ENCODE measurements at places on chromosomes 7 and 10.

- no peak for DNase-seq
Observed at GRCh38 chr7:6533893-6534495, 17.3 kb downstream of the GRID2IP start.

GRCh38 chr10:3571310-3571825 is 213.6 kb downstream of the KLF6 start:
- no peak for DNase-seq

- DNase-seq = no peak
Observed at GRCh38 chr10:62735464-62736167, 68.9 kb upstream of the ADO start.

- DNase-seq = no peak
Observed at GRCh38 chr7:55476852-55477780, 95.2 kb downstream of the VOPP1 start.

DNA sequence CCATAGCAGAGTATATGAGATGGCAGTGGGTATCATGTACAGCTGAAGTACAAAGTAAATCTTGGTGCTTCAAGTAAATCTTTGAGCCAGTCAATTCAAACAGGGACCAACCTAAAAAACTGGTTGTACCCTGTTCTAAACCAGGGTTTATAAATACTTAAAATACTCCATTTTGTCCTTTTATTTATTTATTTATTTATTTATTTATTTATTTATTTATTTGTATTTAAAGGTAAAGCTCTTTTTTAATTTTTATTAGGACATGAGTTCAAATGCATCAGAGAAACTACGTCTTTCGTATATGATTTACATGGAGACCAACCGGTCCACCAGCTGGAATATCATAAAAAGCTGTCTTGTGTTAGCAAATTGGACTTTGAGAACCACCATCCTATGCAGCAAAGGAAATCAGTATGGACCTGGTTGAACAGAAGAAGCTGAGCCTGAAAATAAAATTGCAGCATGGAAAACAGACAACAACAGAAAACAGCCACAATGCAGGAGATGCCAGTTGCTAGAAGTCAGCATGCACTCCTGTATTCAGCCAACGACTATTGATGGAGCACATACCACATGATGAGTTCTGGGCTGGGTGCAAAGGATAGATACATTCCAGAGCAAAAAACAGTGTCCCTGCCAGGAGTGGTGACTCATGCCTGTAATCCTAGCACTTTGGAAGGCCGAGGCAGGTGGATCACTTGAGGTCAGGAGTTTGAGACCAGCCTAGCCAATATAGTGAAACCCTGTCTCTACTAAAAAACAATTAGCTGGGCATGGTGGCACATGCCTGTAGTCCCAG is 60.0 kb downstream of the PLXNA4 start:
- no peak for DNase-seq

DNA sequence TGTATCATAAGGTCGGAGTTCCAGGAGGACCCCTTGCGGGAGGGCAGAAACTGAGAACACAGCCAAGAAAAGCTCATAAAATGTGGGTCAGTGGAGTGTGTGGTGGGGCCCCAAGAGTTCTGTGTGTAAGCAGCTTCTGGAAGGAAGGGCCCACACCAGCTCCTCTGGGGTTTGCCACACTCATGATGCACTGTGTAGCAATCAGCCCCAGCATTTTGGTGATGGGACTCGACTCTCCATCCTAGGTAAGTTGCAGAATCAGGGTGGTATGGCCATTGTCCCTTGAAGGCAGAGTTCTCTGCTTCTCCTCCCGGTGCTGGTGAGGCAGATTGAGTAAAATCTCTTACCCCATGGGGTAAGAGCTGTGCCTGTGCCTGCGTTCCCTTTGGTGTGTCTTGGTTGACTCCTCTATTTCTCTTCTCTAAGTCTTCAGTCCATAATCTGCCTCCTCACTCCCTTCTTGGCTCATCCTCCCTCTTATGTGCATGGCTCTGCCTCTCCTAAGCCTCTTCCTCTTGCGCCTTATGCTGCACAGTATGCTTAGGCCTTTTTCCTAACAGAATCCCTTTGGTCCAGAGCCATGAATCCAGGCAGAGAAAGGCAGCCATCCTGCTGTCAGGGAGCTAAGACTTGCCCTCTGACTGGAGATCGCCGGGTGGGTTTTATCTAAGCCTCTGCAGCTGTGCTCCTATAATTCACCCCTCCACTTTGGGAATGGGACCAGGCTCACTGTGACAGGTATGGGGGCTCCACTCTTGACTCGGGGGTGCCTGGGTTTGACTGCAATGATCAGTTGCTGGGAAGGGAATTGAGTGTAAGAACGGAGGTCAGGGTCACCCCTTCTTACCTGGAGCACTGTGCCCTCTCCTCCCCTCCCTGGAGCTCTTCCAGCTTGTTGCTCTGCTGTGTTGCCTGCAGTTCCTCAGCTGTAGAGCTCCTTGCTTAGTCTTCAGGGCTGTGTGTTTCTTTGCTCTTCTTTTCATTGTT is 17.8 kb downstream of the PRSS2 start:
- no peak for DNase-seq

DNA sequence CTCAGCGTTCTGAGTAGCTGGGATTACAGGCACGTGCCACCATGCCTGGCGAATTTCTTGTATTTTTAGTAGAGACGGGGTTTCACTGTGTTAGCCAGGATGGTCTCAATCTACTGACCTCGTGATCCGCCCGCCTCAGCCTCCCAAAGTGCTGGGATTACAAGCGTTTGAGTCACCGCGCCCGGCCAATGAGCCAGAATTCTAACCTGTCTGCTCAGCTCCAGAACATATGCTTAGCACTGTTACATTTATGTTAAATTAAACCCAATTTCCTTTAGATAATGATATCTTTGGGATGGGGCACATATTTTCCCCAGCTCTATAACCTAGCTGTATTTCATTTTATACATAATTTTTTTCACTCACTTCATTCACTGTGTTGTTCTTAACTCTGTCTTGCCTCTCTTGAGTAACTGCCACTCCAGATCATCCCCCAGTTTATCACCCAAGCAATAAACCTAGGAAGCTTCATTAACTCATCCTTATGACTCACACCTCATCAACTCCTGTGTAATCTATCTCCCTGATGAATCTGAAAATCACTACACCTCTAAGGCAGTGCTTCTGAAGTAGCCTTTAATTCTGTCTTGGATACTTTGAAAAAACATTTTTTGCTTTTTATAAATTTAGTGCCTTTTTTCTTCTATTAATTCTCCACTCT is 559.7 kb upstream of the ZWINT start:
- no peak for DNase-seq

- DNase-seq = no peak
Observed at GRCh38 chr10:110220398-110220797, 13.0 kb downstream of the MXI1 start.

- DNase-seq = no peak
Observed at GRCh38 chr10:106785528-106785927, 379.0 kb downstream of the SORCS1 start.

GRCh38 chr7:149196705-149197171 is 1.4 kb downstream of the ZNF282 start:
- no peak for DNase-seq

DNA sequence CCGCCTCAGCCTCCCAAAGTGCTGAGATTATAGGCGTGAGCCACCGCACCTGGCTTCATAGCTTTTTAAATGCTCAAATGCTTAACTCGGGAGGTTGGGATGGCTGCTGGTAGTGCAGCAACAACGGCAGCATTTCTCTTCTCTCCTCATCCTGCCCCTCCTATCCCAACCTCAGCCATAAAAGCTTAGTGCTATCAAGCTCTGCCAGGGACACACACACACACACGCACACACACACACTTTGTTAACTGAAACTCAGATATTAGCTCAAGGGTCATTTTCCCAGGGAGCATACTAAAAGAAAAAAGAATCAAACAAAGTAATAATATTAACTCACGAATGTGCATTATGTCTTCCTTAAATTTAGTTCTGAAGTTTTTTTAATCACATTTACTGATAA is 63.0 kb upstream of the HPS1 start:
- DNase-seq = no peak

GRCh38 chr7:91397612-91398011 is 133.4 kb downstream of the FZD1 start:
- no peak for DNase-seq

- no peak for DNase-seq
Observed at GRCh38 chr10:132430861-132431271, 33.9 kb downstream of the PWWP2B start.

DNA sequence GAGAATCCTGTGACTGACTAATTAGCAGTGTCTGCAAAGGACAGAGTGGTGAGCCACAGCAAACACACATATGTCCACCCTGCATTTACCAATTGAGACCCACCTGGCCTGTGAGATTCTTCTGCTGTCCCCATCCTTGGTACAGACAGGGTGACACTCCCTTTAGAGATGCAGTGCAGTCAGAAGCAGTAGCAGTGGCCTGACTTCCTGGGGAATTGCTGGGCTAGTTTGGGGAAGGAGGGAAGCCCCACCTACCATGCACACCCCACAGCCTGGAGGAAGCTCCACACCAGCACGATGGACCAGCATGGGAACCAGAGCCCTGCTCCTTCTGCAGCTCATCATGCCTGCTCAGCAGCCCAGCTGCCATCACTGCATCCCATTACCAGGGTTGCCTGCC is 924.9 kb upstream of the ZNF722 start:
- DNase-seq = no peak

DNA sequence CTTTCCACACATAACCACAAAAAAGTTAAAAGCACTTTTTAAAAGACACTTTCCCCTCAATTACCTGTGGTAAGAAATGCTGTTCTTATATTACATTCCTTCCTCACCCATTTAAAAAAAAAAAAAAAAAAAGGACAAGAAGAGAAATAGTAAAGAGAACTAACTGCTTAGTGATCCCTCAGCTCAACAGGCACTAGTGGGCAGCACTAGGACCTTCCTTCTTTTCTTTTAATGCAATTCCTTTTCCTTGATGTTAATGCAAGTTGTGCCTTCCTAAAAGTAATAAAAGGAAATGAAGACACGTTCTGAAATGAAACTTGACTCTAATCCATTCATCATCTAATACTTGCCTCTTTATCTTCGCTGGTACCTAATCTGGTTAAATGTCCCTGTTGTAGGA is 189.7 kb downstream of the TCF7L2 start:
- no peak for DNase-seq

DNA sequence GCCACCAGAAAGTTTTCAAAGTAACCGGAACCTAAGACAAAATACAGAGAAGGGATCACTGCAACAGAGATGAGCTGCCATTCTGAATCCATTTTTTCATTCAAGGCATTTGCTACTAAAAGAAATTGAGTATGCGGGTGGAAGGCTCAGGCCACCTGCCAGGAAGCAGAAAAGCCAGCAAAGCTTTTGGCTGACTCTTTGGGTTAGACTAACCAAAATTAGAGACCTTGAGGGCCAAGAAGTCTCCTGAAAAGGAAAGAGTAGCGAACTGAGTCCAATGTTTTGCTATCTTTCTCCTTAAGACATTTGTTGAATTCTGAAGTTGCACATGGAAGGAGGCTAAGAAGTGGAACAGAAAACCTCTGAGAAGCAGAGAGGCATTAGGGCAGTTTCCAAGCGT is 79.0 kb downstream of the FAS start:
- DNase-seq = peak; percentile 42

Measured in left hindlimb (tissue), 1 donor.